ENCODE measurements at places on chromosomes 12 and 14. TPM values are rescaled to one million over a fixed set of nuclear protein-coding genes. Genes with fewer than 3 reads are reported as not detected.

GRCh38 chr12:92582475-92582874 is 120.3 kb upstream of the PLEKHG7 start:
- DNase-seq, result no peak

DNA sequence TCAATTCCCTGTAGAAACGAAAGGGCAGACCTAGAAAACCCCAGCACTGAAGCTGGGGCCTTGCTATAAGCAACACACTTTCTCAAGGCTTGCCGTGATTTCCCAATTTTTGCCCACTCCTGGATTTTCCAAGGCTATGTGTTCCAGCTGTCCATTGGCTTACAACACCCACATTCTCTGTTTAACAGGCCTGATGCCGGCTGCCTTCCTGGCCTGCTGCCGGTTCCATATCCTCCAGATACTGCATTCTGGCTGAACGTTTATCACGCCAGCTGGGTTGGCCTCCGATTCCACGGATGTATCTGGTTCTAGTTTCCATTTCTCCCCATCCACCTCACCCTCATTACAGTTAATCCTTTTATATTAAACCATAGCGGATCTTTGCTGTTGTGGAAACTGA is 2.0 kb upstream of the PCNX1 start:
- no peak for DNase-seq

DNA sequence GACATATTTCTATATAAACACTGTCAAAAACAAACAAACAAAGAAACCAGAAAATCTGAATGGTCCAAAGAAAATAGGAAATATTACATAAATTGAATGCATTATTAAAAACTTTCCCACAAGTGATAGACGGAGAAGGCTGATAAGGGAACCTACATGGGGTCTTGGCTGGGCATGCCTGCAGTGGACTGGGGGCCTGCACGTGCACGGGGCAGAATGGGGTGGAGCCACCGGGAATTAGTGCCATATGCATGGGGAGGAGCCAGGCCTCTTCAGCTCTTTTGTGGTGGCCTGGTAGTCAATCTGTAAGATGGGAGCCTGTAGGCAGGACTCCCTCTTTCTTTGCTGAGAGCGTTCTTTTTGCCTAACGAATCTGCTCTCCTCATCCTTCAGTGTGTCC is 1031.7 kb upstream of the FBXO33 start:
- no peak for DNase-seq

- DNase-seq, result no peak
Measured at GRCh38 chr12:111158992-111159391, 209.9 kb downstream of the PHETA1 start.

GRCh38 chr14:94768521-94769390 is 1.2 kb downstream of the GSC start:
- DNase-seq, result no peak

- no peak for DNase-seq
Measured at GRCh38 chr12:132079695-132080094, 64.4 kb downstream of the DDX51 start.

- DNase-seq, result peak; percentile 79
Measured at GRCh38 chr14:68363843-68364767, 428.8 kb downstream of the ZFP36L1 start.

- peak; percentile 77 for DNase-seq
Measured at GRCh38 chr12:47216150-47216677, 136.5 kb upstream of the AMIGO2 start.

- no peak for DNase-seq
Measured at GRCh38 chr14:88590173-88590572, 27.3 kb downstream of the ZC3H14 start.

DNA sequence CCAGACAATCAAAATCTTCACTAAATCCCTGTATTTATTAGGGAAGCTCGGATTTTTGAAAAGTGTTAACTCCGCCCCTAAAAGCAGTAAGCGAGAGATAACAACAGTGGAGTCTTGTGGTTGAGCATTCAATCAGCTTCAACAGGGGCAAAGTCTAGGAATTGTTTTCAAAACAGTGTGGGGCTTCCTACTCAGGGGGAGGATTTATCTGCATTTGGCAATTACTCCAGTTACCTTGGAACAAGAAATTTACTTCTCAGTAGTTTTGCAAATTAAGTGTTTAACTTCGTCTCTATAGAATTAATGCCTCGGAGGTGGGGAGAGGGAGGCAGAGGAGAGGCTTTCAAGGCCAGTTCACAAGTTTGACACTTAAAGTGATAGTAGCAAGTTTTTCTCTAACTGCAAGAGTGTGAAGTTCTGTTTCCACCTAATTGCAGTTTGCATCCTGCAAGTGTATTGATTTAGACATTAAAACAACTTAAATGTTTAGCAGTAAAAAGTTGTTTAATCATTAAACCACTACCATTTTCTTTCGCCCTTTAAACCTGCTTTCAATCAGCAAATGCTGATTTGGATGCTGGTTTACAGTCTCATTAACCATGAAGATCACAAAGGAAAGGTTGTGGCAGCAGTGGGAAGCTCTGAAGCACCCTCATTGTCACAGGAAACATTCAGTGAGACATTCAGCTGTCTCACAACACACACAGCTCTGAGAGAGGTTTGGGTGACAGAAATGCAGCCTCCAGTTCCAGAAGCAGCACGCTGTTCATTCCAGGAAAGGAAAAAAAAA is 102.0 kb downstream of the HMGA2 start:
- DNase-seq, result no peak

DNA sequence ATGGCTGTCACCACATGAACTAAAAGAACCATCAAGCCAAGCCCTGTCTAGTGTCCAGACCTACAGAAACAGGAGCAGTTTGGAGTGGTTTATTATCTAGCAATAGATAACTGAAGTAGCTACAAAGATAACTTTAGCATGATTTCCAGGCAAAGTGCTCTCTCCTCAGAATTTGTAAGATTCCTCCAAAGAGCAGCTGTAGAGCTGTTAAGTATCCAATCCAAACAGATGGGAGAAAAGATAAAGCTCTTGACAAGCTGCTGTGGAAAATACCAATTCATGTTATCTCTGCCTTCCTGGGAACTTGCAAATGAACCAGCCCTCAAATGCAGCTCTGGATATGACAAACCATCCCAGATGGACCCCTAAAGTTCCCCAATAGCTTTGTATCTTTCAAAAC is 78.9 kb upstream of the RESF1 start:
- DNase-seq, result no peak

GRCh38 chr14:88424573-88424972 is 39.1 kb downstream of the SPATA7 start:
- no peak for DNase-seq

DNA sequence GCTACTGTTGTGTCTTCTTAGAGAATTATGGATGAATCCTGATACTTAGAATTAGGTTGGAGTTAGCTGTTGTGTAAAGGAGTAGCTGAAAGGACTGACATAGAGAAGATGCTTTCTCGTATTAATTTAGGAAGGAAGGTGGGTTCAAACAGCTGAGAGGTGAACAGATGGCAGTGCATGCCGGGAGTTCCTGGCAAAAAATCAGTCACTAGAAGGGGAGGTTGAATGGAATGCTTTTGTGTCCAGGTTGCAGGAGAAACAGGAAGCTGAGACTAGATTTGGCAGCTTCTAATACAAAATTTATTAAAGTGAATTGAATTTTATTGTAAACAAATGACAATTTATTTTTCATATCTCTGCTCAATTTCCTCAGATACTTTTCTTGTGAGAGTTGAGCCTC is 70.8 kb downstream of the BTG1 start:
- DNase-seq, result no peak

- DNase-seq, result peak; percentile 86
Measured at GRCh38 chr14:55271572-55272298, 514 bp downstream of the FBXO34 start.

- DNase-seq, result no peak
Measured at GRCh38 chr12:4417936-4418335, 27.7 kb downstream of the FGF6 start.

- no peak for DNase-seq
Measured at GRCh38 chr14:38211255-38211735, 3.6 kb downstream of the SSTR1 start.

DNA sequence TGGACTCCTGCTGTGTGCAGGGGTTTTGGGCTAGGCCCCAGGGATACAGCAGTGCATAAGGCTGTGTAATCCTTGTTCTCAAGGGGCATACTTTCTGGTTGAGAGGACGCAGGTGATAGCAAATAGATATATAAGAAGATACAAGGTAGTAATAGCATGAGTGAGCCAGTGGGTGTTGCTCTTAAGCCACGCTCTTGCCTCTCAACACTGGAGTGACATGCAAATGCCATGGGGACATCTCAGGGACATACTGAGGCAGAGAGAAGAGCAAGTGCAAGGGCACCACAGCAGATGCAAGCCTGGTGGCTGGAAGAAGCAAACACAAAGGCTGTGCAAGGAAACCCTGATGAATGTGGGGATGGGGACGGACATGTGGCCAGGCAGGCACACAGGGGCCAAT is 223.3 kb downstream of the CHST11 start:
- DNase-seq, result no peak

- DNase-seq, result no peak
Measured at GRCh38 chr12:3236345-3237187, 159.4 kb downstream of the TSPAN9 start.

DNA sequence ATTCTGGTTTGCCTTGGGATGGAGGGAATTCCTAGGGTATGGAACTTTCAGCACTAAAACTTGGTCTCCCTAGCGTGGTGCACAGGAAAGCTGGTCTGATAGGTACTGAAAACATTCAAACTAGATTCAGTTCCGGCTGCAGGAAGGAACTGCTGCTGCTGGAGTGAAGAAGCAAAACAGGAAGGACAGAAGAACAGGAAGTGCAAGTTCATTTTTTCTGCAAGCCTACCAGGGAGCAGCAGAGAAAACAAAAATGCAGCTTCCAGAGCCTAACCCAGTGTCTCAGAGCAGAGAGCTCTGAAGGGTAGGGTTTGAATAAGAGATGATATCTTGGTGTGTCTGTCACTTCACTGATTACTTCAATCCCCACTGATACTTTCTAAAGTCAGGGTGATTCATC is 165.2 kb downstream of the VRK1 start:
- DNase-seq, result no peak

GRCh38 chr14:72084935-72085334 is 152.7 kb downstream of the RGS6 start:
- no peak for DNase-seq

- no peak for DNase-seq
Measured at GRCh38 chr14:24013654-24014514, 25.2 kb downstream of the DHRS4L2 start.

GRCh38 chr14:69345402-69345801 is 52.7 kb downstream of the ERH start:
- no peak for DNase-seq

GRCh38 chr12:30692470-30692869 is 3.2 kb downstream of the IPO8 start:
- DNase-seq, result no peak

GRCh38 chr14:98103705-98104104 is 1168.3 kb downstream of the BCL11B start:
- no peak for DNase-seq

GRCh38 chr12:124000111-124000510 is 27.1 kb downstream of the ZNF664 start:
- no peak for DNase-seq

DNA sequence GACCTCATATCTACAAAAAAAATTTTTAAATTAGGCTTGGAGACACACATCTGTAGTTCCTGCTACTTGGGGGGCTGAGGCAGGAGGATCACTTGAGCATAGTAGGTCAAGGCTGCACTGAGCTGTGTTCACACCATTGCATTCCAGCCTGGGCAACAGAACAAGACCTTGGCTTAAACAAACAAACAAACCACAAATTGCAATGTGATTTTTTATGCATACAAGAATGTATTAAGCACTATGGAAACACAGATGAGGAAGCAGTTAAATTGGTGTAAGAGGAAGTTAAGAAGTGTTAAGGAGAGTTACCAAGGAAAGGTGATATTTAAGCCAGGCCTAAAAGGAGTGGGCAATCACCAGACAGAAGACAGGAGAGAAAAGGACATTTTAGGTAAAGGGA is 83.6 kb upstream of the HECTD1 start:
- no peak for DNase-seq

DNA sequence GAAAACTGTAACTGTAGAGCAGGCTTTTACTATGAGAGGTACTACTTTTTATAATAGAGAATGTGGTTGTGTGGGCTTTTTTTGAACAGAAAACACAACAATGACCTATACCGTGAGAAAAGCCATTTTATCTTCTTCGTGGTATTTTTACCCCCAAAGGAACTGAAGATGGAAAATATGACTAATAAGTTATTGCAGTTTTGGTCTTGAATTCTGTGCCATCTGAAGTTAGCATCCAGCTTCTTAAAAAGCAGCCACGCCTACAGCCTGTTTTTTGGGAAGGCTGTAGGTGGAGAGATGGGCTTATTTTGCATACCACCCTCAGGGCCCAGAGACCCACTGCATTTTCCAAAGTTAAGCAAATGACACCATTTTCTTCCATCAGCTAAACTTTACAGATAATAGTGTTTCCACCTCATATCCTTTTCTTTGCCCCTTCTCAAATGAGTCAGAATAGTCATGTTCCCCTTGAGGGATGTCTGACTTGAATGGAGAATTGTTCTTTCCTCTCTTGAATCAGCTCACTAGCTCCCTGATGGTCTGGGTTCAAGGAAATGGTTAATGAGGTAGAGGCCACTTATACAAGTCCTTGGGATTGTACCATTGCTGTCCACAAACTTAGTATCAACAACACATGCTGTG is 53.0 kb downstream of the TBC1D30 start:
- DNase-seq, result no peak

GRCh38 chr12:47228802-47229201 is 149.0 kb upstream of the AMIGO2 start:
- DNase-seq, result no peak

DNA sequence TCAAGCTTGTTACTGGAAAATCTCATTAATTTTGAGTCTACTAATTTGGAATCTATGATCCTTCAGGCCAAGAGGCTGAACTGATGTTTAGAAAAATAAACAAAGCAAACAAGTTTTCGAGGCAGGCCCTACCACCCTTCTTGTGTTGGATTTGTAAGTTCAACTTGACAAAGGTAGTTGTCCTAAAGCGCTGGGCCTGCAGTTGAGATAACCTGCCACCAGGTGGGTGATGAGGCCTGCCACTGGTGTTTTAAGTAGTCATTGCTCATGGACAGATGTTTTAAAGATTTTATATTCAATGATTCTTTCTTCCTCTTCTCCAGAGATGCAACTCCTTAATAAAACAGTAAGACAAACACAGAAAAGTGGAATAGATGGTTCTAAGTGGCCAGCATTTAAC is 19.4 kb downstream of the ACVRL1 start:
- DNase-seq, result no peak

DNA sequence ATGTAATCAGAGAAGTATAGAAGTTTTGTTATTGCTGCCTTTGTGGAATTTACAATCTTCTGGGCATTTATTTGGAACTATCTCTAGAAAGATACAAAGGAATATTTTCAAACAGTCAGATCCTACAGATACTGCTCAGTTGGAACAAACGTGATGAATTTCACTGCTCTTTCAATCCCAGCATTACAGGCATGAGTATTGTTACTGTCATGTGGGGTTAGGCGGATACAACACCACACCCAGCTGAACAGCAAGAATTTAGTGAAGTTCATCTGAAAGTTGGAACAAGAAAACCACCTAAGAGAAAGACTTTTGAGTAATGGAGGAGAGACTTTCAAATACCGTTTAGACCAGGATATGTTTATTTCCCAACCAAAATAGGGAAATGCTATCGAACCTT is 123.3 kb upstream of the PLXNC1 start:
- DNase-seq, result no peak

Gene NID2
- total RNA-seq, result 56.6 TPM

Gene B3GNT4
- total RNA-seq, result not detected

Gene KRT4
- total RNA-seq, result not detected

Gene ERH
- 133 TPM for total RNA-seq

Gene HOXC12
- 0.45 TPM for total RNA-seq

Gene DBX2
- total RNA-seq, result 0.19 TPM

Gene NABP2
- 18.6 TPM for total RNA-seq

Gene GPRC5D
- total RNA-seq, result not detected

Gene SERPINA1
- 17.8 TPM for total RNA-seq

Gene SLC24A4
- 1.0 TPM for total RNA-seq

Gene KRT78
- total RNA-seq, result not detected

Gene VWF
- total RNA-seq, result 490 TPM
